WTC11 (cell line): ENCODE measurements at places on chromosomes 4 and X. TPM values are rescaled to one million over a fixed set of nuclear protein-coding genes. Genes with fewer than 3 reads are reported as not detected.

The CLDN34 gene
- total RNA-seq = 0.52 to 0.62 TPM (median 0.53 TPM) in 3 replicates

The MAGEB2 gene
- 0.21 to 0.35 TPM (median 0.23 TPM) in 3 replicates for total RNA-seq

The CYBB gene
- 0.11 to 0.37 TPM (median 0.22 TPM) in 3 replicates for total RNA-seq

- H3K36me3 ChIP-seq = no peaks in the 10 kb centered on the region
- no peaks in the 10 kb centered on the region for H3K27me3 ChIP-seq
- peaks cover 21% of the 10 kb centered on the region for H3K4me1 ChIP-seq
- H3K4me3 ChIP-seq = no peak overlapping the region
- H3K27ac ChIP-seq = no peak overlapping the region
Measured at GRCh38 chrX:84340968-84341367, 153.0 kb upstream of the RPS6KA6 start.

- no peak overlapping the region for H3K27ac ChIP-seq
- H3K4me3 ChIP-seq = no peak overlapping the region
- no peaks in the 10 kb centered on the region for H3K27me3 ChIP-seq
- DNase-seq = no peak
- no peaks in the 10 kb centered on the region for H3K36me3 ChIP-seq
Measured at GRCh38 chrX:8803326-8803725, 2.1 kb upstream of the FAM9A start.

DNA sequence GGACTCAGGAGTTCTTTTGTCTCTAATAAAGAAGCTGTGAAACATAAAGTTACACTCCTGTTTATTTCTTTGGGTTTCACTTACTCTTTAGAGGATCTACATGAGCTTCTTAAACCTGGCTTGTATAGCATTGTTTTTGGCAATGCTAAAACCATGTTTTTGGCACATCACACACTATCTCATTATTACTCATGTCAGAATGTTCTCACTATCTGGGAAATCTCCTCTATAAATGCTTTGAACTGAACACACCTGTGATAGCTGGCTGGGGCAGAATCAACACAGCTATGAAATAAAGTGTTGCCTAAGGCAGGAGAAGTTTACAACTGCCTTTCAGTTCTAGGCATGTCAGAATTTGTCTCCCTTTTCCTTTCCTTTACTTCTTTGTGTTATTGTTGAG, 52.6 kb downstream of the SULT1B1 start:
- peaks cover 16% of the 10 kb centered on the region for H3K36me3 ChIP-seq
- no peak overlapping the region for H3K27ac ChIP-seq
- no peaks in the 10 kb centered on the region for H3K27me3 ChIP-seq
- no peaks in the 10 kb centered on the region for H3K4me1 ChIP-seq

DNA sequence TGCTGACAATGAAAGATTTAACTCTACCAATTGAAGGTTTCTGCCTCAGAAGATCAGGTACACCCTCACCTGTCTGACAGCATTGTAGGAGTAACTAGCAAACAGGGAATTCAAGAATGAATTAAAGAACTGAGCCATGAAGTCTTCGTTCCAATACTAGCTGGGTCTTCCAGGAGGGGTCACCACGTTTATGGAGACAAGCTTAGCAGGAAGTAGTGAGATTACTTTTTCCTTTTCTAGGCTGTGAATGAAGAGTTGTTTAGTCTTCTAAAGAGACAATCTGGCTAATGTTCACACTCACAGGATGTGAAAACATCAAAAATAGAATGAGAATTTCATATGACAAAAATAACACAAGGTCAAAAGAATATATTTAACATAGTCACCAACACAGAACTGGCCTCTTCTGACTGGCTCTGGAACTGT, 54.9 kb downstream of the REELD1 start:
- peaks cover 12% of the 10 kb centered on the region for H3K4me1 ChIP-seq
- no peak overlapping the region for H3K4me3 ChIP-seq
- H3K27me3 ChIP-seq = no peaks in the 10 kb centered on the region
- H3K27ac ChIP-seq = no peak overlapping the region

- H3K27ac ChIP-seq = no peak overlapping the region
- no peak for DNase-seq
- no peak overlapping the region for H3K4me3 ChIP-seq
- H3K4me1 ChIP-seq = no peaks in the 10 kb centered on the region
- peaks cover 34% of the 10 kb centered on the region for H3K36me3 ChIP-seq
- H3K27me3 ChIP-seq = no peaks in the 10 kb centered on the region
Measured at GRCh38 chr4:122928930-122929329, 6.5 kb upstream of the NUDT6 start.

- no peak for DNase-seq
- H3K4me1 ChIP-seq = peaks cover 5% of the 10 kb centered on the region
- no peak overlapping the region for H3K27ac ChIP-seq
- no peaks in the 10 kb centered on the region for H3K27me3 ChIP-seq
- no peaks in the 10 kb centered on the region for H3K36me3 ChIP-seq
Measured at GRCh38 chr4:124032035-124032434, 635.4 kb downstream of the SPRY1 start.

DNA sequence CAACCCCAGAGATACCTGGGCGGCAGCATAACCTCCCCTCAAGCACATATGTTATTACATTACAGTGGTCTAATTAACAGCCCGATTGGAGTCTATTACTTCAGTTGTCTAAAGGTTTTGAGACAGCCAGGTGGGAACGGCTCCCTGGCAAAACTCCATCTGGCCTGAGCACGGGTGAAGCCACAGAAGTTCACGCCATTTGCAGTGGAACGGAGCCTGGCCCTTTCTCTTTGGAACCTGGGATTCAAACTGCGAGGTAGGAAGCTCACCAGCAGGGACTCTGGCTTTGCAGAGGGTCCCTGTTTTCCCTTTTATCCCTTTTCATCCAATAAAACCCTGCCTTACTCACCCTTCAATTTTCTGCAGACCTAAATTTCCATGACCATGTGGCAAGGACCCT, 45.9 kb upstream of the NEIL3 start:
- H3K36me3 ChIP-seq = no peaks in the 10 kb centered on the region
- DNase-seq = no peak
- H3K4me1 ChIP-seq = peaks cover 11% of the 10 kb centered on the region; the same call in 1 of the 2 replicates
- no peak overlapping the region for H3K27ac ChIP-seq
- H3K4me3 ChIP-seq = no peak overlapping the region

DNA sequence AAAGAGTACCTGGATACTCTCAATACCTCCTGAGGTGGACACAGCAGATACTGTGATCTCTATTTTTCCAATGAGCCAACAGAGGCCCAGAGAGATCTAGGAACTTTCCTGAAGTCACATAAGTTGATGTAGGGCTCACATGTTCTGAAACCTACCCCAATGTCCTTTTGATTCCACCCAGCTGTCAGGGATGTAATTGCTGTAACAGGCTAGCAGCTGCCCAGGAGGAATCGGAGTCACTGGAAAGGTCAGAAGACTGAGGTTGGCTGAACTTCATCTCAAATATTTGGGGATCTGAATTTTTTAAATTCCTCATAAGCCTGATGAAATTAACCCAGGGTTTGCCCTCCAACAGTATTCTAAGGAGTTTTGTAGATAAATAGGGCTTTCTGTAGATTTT, 52.5 kb upstream of the PROM1 start:
- peaks cover 4% of the 10 kb centered on the region; the same call in 1 of the 2 replicates for H3K27me3 ChIP-seq
- H3K4me1 ChIP-seq = no peaks in the 10 kb centered on the region
- peaks cover 12% of the 10 kb centered on the region for H3K36me3 ChIP-seq
- DNase-seq = no peak
- no peak overlapping the region for H3K4me3 ChIP-seq

GRCh38 chr4:1978226-1978625, 30.5 kb downstream of the NELFA start:
- no peak overlapping the region for H3K27ac ChIP-seq
- H3K27me3 ChIP-seq = no peaks in the 10 kb centered on the region
- DNase-seq = no peak
- H3K4me1 ChIP-seq = 0 out of 2 replicates have a peak, but pooled peaks cover 4% of the 10 kb centered on the region
- no peak overlapping the region for H3K4me3 ChIP-seq
- H3K36me3 ChIP-seq = peaks cover 69% of the 10 kb centered on the region

DNA sequence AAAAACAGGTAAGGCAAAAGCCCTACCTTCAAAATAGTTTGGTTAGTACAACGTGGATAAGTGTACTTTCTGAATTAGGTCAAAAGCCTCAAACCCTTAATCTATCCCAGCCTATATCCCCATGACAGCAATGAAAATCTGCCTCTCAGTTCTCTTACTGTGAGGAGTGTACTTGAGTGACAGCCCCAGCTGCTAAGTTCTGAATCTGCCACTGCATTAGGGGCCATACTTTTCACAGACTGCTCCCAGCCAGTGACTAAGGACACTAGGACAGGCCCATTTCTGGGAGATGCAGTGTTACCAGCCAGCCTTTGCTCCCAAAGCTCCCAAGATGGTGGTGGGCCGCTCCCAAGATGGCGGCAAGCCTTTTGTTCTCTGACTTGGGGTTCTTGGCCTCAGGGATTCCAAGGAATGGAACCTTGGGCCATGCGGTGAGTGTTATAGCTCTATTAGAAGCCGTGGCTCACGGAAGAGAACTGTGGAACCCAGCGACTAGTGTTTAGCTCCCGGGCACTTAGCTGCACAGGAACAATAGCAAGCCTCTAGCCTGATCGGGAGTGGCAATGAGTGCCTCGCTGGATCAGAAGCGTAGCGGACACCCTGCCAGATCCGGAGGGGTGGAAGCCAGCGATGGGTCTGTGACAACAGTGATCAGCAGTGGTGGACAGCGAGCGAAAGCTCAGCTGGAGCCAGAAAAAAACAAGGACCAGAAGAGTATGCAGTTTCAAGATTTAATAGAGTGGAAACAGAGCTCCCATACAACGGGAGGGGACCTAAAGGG, 175.6 kb upstream of the NRK start:
- no peaks in the 10 kb centered on the region for H3K36me3 ChIP-seq
- no peak for DNase-seq
- peaks cover 14% of the 10 kb centered on the region for H3K4me1 ChIP-seq
- no peak overlapping the region for H3K27ac ChIP-seq

DNA sequence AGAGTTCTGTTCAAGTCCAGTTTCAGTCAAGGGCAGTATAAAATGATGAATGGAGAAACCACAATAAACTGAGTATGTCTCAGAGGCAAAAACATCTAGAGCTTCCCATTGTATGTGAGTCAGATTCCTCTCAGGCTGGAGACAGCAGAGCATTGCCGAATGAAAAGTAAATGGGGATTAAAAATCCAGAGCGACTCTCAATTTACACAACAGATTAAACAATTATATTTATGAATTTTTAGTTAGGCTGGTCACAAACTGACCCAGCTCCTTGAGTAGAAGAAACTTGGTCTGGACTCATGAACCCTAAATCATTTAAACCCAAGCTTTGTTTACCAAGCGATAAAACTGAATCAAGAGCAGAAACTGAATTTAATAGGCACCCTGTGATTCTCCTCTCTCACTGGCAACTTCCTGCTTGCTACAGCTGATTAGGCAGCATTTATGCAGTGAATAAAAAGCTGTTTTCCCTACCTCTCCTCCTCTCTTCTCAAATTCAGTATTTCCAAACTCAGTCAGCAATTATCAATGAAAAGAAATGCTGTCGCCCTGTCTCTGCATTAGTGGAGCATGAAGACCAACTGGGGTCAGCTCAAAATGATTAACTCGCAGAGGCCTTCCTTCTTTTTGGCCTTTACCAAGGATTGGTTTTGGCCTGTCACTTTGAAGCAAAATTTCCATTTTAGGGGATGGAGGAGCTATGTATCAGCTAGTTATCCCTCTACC, 568.0 kb downstream of the PDHA2 start:
- no peaks in the 10 kb centered on the region for H3K36me3 ChIP-seq
- no peak overlapping the region for H3K4me3 ChIP-seq
- peaks cover 8% of the 10 kb centered on the region for H3K4me1 ChIP-seq
- DNase-seq = no peak
- no peak overlapping the region for H3K27ac ChIP-seq

DNA sequence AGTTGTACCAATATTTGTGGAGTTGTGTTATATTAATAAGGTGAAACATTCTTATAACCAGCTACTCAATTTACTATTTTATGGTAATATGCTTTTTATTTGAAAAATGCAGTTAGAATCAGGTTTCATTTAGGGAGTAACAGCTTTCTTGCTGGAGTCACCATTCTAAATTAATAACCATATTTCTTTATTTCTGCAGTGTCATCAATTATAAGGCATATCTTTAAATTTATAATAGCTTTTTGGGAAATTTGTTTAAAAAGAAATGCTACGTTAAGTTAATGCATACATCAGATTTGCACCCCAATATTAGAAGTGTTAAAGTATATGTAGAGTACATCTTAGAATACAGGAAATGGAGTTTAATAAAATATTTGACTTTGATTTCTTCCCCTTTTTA, 18.9 kb downstream of the USP38 start:
- no peaks in the 10 kb centered on the region for H3K4me1 ChIP-seq
- DNase-seq = no peak
- peaks cover 56% of the 10 kb centered on the region for H3K36me3 ChIP-seq
- no peak overlapping the region for H3K27ac ChIP-seq

DNA sequence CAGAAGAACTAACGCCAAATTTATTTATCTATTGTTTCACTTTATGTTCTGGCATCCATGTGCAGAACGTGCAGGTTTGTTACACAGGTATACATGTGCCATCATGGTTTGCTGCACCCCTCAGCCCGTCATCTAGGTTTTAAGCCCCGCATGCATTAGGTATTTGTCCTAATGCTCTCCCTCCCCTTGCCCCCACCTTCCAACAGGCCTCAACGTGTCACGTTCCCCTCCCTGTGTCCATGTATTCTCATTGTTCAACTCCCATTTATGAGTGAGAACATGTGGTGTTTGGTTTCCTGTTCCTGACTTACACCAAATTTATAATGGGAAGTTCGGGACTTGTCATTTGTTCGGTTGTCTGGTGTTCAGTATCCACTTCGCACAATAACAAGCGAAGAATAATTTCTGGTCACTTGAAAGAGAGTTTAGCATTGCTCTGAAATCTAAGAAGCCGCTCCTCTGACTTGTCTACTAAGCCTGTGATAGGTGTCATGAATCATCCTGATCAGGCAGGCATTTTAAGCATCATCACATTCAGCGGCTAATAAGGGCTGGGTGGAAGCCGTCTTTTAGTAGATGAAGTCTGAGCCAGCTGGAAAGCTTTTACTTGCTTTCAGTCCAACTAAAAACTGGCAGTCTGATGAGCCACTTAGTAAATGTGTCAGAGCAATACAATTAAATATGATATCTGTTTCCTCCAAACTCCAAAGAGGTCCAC, 1065.7 kb upstream of the PABPC4L start:
- no peaks in the 10 kb centered on the region for H3K4me1 ChIP-seq
- no peaks in the 10 kb centered on the region for H3K36me3 ChIP-seq
- no peak for DNase-seq
- H3K4me3 ChIP-seq = no peak overlapping the region

- no peak for DNase-seq
- H3K27ac ChIP-seq = peak overlapping the region; percentile 65; the same call in 1 of the 2 replicates
- H3K27me3 ChIP-seq = peaks cover 23% of the 10 kb centered on the region
- peaks cover 14% of the 10 kb centered on the region for H3K4me1 ChIP-seq
- no peak overlapping the region for H3K4me3 ChIP-seq
Measured at GRCh38 chrX:22445880-22446279, 173.2 kb downstream of the CBLL2 start.

- no peaks in the 10 kb centered on the region for H3K4me1 ChIP-seq
- DNase-seq = no peak
- no peak overlapping the region for H3K27ac ChIP-seq
- H3K27me3 ChIP-seq = no peaks in the 10 kb centered on the region
- no peak overlapping the region for H3K4me3 ChIP-seq
Measured at GRCh38 chr4:129193357-129194100, 97.6 kb downstream of the C4orf33 start.

DNA sequence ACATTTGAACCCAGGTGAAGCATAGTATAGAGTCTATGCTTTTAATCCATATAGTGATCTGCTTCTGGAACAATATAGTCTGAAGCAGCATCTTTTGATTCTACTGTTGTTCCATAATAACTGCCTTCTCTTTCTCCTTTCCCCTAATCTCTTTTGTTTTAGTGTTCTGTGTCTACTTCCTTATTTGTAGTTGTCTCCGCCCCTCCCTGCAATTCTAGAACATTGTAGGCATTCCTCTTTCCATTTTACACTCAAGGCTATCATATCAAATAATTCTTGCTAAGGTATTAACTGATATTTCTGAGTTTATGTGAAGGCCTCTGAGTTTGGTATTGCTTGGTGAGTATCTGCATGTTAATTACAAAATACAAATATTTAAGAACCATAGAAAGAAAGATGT, 11.6 kb downstream of the BLTP1 start:
- H3K4me1 ChIP-seq = peaks cover 7% of the 10 kb centered on the region
- no peak for DNase-seq
- H3K36me3 ChIP-seq = no peaks in the 10 kb centered on the region
- H3K4me3 ChIP-seq = no peak overlapping the region
- no peak overlapping the region for H3K27ac ChIP-seq
